ENCODE measurements at places on chromosomes 12 and 14.

DNA sequence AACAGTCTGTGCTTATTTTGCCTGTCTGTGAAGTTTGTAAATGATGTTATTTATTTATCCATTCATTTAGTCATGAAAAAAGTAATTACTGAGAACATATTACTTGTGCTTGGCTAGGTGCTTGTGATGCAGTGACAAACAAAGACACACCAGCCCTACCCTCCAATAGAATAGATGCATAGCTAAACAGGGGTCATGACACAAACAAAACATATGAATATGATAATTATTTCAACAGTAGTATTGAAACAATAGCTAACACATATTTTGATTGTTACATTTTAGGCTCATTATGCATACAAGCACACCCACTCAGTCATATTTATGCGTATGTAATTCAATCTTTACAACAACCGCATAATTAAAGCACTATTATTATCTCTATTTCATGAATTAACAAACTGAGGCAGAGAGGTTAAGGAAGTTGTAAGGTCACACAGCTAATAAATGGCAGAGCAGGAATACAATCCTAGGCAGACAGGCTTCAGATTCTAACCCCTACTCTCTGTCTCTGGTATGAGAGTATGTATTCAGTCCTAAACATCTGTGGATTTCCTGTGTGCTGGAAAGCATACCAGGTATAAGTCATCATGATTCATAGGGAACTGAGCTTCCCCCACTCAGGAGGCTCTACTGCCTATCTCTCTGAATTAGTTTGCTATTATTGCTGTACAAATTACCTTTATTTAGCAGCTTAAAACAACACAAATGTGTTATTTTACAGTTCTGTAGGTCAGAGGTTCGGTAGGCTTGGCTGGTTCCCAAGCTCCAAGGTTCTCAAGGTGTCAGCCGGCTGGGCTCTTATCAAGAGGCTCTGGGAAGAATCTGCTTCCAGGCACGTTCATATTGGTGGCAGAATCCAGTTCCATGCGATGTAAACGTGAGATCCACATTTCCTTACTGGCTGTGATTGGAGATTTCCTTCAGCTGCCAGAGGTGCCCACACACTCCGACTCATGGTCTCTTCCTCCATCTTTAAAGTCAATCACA, 509.4 kb downstream of the GALC start:
- DNase-seq = no peak

DNA sequence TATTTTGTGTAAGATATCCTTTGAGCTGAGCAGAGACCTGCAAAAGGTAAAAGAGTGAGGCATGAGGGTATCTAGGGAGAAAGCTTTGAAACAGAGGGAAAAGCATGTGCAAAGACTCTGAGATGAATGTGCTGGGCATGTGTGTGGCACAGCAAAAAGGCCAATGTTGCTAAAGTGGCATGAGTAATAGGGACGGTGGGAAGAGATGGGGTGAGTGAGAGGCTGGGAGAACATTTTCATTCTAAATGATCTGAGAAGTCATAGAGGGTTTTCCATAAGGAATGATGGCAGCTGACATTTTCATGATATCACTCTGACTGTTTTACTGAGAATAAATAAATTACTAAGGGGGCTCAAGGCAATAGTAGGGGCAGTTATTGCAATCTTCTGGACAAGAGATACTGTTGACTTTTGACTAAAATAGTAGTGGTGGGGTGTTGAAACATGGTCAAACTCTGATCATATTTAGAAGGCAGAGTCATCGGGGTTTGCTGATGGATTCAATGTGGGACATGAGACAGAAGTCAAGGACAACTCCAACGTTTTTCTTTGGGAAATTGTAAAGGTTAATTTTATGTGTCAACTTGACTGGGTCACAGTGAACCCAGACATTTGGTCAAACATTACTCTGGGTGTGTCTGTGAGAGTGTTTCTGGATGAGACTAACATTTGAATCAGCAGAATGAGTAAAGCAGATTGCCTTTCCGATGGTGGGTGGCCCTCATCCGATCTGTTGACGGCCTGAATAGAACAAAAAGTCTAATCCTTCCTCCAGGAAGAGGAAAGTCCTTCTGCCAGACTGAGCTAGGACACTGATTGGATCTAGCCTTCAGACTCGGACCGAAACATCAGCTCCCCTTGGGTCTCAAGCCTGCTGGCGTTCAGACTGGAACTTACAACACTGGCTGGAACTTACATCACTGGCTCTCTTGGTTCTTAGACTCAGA, 193.9 kb upstream of the PLXNC1 start:
- DNase-seq = no peak

- no peak for DNase-seq
These were observed 154.4 kb downstream of the KCNK10 start for GRCh38 chr14:88168498-88169165.

DNA sequence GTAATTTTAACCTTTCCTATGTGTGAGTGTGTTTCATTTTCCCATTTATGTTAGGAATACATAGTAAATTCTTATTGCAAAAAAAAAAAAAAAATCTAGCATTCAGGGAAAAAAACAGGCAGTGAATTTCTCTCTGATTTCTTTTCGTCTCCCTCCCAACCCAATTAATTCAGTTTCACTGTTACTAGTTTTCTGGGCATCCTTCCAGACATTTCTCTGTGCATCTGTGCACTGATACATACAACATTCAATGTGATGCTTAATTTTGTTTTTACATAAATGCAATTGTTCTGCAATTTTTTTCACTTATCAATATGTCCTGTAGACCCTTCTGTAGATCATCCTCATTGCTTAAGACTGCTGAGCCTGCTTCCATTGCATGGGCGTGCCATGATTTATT, 694.3 kb upstream of the TBX3 start:
- peak; percentile 91 for DNase-seq

- DNase-seq = no peak
These were observed 5.8 kb upstream of the NRXN3 start for GRCh38 chr14:78164226-78164853.

GRCh38 chr12:89185889-89186288, 166.4 kb downstream of the DUSP6 start:
- no peak for DNase-seq

- DNase-seq = no peak
These were observed 99.9 kb downstream of the SYT1 start for GRCh38 chr12:78964521-78964920.

GRCh38 chr14:68631394-68632053, 161.3 kb downstream of the ZFP36L1 start:
- DNase-seq = no peak

DNA sequence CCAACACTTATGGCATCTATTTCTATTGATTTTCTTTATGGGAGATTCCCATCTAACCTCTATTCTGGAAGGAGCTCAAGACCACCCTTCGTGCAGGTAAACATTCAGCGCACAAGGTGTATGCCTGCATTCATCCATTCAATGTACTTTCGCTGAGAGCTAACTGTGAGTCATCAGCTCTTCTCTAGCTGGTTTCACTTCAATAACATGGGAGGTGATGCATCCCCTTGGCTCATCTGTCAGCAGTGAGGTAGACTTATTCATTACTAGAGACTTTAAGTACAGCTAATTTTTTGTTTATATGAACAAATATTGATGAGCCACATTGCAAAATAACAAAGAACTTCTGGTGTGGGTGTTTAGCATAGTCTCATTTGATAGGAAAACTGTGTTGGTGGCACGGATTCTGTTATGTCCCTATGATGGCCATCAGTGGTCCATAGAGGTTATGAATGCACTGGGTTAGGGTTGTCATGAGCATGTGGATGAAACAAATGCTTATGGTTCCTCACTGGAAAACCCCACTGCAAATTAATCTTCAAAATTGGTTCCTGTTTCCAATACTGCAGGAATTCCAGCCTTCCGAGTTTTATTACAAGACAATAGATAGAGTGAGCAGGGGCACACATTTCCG, 1151.0 kb downstream of the BCL11B start:
- DNase-seq = no peak

DNA sequence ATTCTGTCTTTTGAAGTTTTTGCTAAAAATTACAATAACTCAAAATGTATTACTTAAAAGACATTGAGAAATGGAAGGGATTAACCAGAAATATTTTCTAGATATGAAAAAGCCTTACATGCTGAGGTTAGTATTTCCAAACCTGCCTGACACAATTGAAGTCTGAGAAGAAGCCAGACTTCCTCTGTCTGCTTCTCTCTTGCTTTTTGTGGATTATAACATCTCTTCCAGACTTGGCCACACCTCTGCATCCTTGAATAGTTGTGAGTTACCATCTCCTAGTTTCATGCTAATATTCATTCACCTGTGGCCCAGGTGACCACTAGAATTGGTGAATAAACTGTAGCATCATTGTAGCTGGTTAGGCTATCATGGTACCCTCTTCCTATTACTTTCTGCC, 497.6 kb downstream of the SLC16A7 start:
- no peak for DNase-seq

DNA sequence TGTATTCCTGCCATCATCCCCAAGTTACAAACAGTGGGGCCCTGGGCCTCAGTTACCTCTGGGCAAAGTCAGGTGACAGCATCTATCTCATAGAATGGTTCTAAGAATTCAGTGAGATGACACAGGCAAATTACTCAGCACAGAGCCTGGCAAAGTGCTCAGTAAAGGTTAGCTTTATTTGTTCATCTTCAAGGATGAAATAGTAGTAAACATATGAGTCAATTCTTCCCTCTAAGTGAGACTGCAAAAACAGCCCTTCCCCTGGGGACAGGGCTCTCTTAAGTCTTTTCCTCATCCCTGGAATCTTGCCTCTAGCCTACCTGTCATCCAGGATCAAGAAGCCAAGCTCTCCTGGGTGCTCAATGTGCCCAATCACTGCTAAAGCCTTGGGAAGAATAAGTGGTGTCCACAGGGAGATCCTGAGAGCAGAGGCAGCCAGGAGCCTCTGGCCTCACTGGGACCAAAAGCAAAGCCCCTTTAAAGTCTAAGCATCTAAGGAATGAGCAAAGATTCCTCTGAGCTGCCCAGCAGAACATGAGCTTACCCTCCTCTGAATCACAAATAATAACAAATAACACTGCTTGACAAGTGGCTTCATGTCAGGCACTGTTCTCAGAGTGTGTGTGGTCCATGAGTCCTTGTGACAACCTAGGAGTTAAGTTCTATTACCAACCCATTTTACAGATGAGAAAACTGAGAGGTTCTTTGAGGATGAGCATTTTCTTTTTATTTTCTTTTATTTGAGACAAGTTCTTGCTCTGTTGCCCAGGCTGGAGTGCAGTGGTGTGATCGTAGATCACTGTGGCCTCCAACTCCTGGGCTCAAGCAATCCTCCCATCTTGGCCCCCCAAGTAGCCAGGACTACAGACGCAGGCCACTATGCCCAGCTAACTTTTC, 12.1 kb downstream of the NUAK1 start:
- no peak for DNase-seq

DNA sequence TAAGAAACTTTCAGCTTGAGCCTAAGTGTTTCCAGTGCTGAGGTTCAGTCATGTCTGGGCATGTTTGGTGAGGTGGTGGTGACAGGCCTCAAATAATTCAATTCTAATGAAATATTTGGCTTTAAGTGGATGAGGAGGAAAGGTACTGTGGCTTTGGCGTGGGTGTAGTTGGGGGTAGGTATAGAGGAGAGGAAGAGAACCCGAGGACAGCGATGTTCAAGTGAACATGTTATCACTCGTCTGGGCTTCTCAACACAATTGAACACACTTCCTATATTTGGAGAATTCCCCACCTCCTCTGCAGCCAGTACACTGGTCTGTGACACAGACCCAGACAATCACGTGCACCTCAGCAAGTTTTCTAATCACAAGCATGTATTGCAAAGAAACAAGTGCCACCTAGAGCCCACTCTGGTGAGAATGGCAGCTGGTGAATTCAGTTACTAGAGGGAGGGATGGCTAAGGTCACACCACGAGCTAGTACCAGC, 53.0 kb downstream of the IFNG-AS1 start:
- DNase-seq = no peak

DNA sequence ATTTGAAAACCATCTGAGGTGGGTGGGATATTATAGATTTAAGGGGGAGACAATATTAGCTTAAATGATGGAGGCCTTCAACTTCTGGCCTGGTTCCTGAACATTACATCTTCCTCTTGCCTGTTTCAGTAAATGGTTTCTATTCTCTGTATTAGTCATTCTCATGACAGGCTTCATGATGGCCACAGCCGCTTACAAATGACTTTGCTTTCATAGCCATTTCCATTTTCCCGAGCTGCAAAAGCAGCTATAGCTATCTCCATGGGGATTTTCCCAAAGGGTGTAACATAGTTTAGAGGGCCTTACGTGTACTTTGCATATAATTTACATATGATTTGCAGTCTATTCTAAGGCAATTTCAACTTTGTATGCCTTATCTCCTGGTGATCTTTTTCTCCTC, 121.8 kb downstream of the NRXN3 start:
- DNase-seq = no peak

GRCh38 chr14:57573173-57573572, 79.5 kb upstream of the CCDC198 start:
- DNase-seq = no peak
